ENCODE measurements at places on chromosomes 2 and 18.

GRCh38 chr2:39059366-39059952 lies 61.4 kb downstream of the SOS1 start:
- peak; percentile 23 for DNase-seq

DNA sequence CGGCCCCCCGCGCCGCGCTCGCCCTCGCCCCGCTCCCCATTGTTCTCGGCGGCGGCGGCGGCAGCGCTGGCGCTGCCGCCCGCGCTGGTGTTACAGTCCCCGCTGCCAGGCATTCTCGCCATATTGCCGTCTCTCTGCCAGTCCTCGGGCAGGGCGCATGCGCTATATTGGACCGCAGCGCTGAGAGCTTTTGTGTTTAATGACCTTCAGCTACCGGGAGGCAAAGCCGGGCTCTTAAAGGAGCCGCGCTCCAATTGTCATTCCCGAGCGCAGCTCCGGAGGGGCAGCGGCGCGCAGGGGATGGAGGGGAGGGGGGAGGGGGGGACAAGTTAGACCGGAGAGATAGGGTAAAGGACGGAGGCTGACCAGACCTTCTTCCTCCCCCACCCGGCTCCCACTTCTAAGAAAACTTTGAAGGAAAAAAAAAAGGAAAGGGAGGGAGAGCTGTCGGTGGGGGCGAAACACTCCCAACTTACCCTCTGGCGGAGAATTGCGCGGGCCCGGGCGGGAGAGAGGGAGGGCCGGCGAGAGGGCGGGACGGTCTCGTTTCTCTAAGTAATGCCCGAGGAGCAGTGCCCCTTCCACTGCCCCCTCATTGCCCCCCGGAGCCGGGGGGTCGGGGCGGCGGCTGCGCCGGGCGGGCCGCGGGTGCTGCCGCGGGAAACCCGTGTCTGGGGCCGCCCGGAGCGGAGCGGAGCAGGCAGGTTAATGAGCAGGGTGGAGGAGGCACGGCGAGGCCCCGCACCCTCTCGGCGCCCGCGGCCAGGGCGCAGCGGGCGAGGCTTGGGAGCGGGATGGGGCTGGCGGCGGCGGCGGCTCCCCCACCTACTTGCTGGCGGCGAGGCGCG lies at the start of gene KCTD1:
TSS of gene KCTD1 (minus strand) at position 139 of the 848 bp plus-strand sequence. CDS start at position 122, 17 bp downstream.
- DNase-seq, result peak; percentile 70

GRCh38 chr2:238742066-238742465 lies 105.8 kb upstream of the TWIST2 start:
- DNase-seq, result no peak

- DNase-seq, result no peak
Observed at GRCh38 chr18:75064513-75064905, 144.4 kb downstream of the PTGR3 start.

DNA sequence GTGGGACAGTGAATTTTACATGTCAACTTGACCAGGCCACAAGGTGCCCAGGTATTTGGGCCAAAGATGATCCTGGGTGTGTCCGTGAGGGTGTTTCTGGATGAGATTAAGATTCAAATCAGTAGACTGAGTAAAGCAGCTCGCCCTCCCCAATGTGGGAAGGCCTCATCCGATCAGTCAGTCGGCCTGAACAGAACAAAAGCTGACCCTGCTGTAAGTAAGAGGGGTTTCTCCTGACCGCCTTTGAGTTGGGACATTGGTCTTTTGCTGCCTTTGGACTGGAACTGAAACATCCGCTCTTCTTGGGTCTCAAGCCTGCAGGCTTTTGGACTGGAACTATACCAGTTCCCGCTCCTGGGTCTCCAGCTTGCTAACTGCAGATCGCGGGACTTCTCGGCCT lies 233.3 kb downstream of the KLHL29 start:
- DNase-seq, result no peak

- peak; percentile 95 for DNase-seq
Observed at GRCh38 chr2:38176619-38177021, 100.7 kb upstream of the CYP1B1 start.

GRCh38 chr2:86275384-86275799 lies 62.0 kb downstream of the REEP1 start:
- DNase-seq, result no peak

DNA sequence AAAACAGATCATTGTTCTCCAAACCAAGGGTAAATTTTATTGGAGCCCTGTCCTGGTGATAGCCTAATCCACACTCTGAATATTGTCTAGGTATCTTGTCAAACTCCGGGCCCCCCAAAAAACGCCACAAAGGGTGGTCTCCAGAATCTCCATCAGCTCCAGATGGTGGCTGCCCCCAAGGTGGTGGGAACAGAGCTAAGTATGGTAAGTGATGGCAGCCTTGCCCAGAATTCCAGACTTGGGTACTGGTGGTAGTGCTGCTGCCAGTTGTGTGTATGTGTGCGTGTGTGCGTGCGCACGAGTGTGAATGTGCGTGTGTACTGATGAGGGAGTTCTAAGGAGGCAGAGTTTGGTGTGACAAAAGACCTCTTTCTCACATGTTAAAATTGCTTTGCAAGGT lies 51.2 kb downstream of the GREB1 start:
- DNase-seq, result no peak

GRCh38 chr18:39348757-39349156 lies 1783.2 kb upstream of the CELF4 start:
- DNase-seq, result no peak

GRCh38 chr2:224449212-224450147 lies 47.6 kb upstream of the FAM124B start:
- no peak for DNase-seq

DNA sequence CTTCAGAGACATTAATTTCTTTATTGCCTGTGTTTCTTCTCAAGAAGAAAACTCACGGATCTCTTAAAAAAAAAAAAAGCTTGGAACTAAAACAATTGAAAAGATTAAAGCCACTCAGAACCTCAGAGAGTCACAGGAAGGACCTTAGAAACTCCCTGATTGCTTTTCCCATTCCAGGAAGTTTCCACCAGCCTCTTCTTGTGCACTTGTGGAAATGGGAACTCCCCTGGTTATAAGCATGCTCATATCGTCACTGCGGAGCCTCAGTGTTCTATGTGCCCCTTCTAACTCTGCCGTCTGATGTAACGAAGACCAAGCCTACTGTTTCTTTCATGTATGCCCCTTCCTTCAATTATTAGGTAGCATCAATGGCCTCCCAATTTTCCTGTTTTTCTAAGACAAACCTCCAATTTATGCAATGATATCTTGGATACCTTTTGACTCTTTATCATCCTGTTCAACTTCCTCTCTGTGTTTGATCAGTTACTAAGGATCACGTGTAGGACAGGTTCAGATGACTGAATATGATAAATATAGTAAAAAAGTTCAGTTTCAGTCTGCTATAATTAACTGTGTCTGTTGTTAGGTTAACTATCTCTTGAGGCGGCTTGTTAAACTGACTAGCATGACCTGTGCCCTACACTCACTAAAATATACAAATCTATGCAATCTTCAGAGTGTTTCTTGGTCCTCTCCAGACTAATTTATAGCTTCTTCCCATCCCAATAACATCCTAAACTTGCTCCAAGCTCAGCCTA lies 593.7 kb upstream of the CHAC2 start:
- no peak for DNase-seq

- no peak for DNase-seq
Observed at GRCh38 chr18:8959551-8960135, 142.9 kb upstream of the NDUFV2 start.

DNA sequence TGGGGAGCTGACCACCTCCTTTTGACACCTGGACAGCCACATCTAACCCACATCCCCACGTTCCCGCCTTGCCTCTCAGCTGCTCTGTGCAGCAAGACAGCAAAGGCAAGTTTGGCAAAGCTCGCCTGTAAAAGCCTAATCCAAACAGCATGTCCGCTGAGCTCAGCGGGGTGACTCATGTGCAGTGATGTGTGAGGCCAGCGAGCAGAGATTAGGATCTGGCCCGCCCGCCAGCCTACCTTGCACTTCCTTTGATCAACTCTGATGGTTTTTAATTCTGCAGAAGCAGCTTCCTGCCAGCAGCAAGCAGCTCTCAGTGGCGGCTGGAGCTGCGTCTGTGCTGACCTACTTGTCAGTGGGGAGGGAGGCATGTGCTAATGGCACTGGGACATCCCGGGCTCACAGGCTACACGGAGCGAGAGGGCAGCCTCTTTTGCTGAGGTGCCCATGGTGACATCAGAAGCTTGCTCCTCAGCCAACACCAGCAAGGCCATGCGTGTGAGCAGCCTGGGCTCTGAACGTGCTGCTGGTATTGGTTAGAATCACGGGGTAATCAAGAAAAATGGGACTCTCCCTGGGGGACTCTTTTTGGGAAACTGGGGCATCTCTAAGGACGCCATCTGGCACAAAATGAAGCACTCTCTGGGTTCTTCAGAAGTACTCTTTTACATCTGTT lies 36.0 kb upstream of the EML4 start:
- DNase-seq, result peak; percentile 96

- DNase-seq, result no peak
Observed at GRCh38 chr2:168948621-168949212, 47.6 kb downstream of the G6PC2 start.

DNA sequence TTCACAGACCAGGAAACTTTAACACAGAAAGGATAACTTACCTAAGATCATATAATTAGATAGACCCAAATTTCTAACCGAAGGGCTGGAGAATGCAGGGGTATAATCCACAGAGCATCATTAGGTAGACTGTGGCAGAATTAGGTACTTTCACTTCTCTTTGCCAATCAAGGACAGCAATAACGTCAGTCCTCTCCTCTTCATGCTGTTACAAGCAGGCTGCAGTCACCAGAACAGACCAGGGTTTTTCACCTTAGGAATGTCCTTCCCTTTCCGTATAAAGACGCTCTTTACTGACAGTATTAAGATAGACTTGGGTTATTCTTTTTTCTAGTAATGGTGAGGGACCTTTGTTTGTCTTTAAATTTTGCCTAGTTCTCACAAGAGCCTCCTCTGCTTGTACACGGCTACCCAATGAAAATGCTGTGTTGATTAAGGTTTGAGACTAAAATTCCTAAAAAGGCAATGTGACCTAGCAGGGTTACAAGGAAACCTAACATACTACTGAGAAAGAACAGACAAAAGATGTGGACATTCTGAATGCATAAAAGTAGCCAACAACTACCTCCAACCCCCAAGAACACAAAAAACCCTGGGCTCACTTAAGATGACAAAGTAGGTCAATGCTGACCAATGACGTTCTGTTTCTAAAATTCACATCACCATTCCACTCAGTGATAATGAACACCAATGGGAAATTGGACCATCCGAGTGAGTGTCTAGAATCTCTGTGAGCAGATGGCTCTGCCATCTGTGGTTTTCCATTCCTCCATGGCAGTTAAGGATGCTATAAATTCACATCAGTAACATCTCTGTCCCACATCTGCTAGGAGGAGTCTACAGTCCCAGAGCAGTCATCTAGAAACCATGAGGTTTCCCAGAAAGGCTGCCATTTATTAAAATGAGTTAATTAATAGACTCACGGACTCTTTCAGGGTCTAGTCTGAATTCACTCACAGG lies 2.1 kb downstream of the PDIA6 start:
- no peak for DNase-seq

DNA sequence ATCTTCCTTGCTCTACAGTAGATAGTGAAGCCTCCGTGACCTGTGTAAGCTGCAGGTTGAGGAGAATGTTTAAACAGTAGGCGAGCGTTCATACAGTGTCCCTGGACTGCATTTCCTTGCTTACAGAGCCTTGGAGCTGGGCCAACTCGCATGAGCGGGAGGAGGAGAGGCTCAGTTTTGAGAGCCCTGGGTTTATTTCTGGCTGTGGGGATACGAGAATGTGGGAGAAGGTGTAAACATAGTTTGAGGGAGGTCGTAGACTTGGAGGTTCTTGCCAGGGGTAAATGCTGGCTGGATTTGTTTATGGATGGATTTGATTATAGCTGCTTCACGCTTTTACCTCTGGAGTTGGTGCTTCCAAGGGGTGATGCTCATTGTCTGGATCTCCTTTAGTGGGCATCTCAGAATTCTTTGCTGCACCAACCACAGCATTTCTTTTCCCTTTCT lies 20.8 kb downstream of the CRIM1 start:
- DNase-seq, result peak; percentile 39

DNA sequence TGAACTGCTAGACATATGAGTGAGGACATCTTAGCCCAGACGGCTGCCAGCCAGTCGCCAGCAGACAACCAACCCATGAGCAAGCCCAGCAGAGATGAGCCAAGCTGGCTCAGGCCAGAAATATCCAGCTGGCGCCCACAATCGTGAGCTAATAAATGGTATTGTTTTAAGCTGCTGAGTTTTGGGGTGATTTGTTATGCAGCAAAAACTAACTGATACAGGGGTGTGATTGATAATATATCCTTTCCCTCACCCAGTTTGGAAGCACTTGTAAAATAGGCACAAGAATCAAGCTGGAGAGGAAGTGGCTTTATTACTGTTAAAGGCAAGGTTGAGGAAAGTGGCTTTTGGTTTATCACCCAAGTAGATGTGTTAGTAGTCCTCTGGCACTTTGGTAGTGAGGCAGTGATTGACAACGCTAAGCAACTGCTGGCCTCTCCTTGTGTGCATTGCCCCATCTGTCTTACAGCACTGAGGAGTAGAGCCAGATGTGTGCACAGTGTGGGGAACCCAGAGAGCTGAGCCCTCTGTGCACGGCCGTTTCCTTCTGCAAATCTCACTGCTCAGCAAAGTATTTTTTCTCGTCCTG lies 110.1 kb downstream of the MYO1B start:
- no peak for DNase-seq

DNA sequence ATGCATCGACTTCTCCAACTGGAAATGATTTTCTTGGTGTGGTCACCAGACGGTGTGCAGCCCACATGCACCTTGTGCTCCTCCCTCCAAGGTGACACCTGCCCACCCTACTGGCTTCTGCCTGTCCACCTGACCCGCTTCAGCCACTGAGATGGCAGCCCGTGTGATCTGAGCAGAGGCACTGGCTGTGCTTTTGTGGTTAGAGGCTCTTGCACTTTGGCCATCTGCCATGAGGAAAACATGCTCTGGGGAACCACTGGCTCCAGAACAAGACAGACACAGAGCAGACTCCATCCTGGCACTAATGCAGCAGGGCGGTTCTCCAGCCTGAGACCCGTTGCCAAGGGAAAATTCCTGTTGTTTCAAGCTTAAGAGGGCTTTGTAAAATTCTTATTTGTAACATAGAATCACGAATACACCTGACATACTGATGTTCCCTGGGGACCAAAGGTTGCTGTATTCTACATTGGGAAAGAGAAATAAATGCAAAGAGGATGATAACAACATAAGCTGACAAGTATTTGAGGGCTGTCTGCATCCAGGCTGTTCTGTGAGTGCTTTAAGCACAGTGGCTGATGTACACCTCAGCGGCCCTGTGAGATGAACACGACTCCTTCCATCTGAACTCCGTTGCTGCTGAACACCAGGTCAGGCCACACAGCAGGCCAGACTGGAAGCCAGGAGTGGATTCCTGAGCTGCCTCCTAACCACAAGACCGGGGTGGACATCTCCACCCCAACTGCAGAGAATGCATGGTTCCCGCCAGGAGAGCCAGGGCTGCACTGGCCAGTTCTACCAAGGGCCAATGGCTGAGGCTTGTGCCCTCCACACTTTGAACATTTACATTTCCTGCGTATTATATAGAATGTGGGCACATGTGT lies 820.4 kb downstream of the GALR1 start:
- DNase-seq, result no peak

- DNase-seq, result no peak
Observed at GRCh38 chr2:421406-421805, 133.5 kb upstream of the ALKAL2 start.

GRCh38 chr2:88342749-88343148 lies 109.7 kb downstream of the FOXI3 start:
- DNase-seq, result no peak

- peak; percentile 33 for DNase-seq
Observed at GRCh38 chr18:37334631-37335408, 230.8 kb downstream of the CELF4 start.
